ENCODE measurements at places on chromosomes 6 and 20. TPM values are rescaled to one million over a fixed set of nuclear protein-coding genes. Genes with fewer than 3 reads are reported as not detected.

- DNase-seq: no peak
These were observed 11.6 kb downstream of the MAP3K7 start for GRCh38 chr6:90575267-90575666.

GRCh38 chr6:99614430-99615186, 8.0 kb downstream of the PRDM13 start:
- DNase-seq: no peak

DNA sequence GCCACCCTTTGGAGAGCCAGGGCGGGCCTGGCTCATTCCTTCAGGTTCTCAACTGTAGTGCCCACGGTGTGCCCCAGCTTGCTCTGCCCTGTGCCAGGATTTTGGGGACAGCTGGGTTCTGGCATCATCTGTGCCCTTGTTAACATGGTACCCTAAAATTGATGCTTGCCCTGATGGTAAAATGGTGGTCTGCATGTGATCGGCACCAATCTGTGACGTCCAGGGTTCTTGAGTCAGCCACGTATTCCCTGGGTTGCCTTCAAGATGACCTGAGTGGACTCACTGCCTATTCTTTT, 31.2 kb upstream of the APCDD1L start:
- no peak for DNase-seq

DNA sequence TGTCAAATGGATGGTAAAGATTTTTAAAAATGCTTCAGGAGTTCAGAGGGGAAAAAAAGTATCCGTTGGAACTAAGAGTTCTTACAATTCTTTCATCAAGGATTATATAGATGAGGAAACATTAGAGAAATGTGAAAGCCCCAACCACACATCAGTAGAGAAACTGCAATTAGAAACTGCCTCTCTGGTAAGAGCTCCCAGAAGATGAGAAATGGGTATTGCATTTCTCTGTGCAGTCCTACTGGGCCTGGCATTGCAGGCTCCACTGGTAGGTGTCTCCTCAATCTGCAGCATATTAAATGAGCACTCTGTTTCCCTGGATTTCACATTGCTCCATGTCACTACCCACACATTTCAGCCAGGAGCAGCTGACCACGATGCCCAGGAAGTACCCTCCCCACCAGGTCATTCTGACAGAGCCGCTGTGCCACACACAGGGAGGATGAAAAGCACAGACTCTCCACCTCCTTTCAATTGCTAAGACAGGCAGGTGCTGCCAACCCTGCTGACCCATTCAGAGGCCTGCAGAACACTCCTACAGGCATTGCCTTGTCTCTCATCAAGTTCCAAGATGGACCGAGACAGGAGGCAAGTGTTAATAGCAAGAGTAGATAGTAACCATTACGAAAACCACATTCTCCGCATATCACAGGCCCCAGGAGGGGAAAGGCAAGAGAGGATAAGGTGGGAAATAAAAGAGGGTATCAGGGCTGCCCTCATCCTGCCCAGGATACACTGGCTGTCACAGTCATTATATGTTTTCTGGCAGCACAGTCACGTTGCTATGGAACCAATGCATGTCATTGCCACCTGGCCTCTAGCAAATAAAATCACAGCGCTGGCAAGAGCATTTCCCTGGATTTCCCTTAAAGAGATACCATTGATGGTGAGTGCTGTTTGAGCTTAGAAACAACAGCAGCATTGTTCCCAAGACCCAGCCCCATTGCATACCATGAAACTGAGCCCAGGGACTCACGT, 241.7 kb downstream of the ATXN1 start:
- DNase-seq: no peak

DNA sequence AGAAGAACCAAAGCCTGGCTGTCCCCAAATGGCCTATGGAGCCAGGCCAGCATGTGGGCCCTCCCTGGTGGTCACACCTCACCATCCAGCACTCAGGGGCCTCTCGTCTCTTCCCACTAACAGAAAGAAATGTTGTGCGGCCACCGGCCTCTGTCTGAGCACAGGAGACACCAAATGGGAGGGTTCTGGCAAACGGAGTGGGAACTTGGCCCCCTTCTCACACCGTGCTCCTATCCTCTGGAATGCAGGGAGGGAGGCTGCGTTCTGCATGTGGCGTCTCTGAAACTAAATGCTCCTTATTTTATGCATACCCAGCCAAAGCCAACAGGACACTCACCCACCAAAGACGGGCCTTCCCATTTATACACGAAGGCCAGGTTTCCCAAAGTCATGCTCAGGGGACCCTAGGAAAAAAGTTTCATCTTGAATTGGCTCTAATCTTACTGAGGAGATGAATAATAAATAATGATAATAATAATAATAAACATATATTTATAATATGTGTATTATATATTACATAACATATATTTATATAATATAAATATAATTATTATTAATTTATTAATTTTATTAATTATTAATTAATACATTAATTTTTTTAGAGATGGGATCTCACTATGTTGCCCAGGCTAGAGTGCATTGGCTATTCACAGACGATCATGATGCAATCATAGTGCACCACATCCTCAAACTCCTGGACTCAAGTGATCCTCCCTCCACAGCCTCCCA, 102.4 kb downstream of the FOXF2 start:
- DNase-seq: no peak

DNA sequence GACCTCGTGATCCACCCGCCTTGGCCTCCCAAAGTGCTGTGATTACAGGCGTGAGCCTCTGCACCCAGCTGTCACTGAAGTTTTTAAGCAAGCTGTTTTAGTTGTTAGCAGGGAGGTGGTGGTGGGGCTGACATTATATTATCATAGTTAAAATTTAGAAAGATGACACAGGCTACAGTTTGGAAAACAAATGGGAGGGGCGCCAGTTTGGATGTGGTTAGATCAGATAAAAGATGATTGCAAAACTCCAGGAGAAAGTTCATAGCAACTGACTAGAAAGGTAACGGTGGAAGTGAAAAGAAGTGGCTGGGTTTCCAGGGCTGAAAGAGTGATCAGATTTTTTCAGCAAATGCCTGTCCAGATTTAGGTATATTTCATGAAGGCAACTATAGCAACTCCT, 311.9 kb upstream of the CITED2 start:
- DNase-seq: no peak

DNA sequence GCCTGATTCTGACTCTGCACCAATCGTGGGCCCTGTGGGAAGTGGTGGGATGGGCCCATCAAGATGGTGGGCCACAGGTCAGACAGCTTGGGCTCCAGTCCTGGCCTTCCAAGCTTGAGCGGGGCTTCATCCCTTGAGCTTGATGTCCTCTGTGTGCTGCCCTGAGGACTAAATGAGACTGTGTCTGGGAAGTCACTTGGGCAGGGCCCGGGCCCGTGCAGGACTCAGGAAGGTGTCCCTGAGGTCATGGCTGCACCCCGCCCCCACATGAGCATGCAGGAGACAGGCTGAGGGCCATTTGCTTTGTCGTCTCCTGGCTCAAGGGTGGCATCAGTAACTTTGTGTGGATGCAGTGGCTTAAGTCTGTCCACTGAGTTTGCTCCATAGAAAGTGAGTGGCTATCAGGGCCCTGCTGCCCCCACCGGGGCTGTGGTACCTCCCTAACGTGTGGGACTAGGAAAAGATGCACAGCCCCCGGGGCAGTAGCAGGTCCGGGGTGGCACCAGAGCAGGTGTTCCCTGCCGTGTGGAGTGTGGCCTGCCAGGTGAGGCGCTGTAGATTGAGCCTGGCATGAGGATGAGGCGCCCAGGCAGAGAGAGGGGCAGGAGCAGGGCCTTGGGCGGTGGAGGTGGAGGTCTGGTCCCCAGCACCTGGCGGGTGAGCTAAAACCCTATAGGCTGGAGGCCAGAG, 298.6 kb downstream of the TAF4 start:
- peak; percentile 63 for DNase-seq

DNA sequence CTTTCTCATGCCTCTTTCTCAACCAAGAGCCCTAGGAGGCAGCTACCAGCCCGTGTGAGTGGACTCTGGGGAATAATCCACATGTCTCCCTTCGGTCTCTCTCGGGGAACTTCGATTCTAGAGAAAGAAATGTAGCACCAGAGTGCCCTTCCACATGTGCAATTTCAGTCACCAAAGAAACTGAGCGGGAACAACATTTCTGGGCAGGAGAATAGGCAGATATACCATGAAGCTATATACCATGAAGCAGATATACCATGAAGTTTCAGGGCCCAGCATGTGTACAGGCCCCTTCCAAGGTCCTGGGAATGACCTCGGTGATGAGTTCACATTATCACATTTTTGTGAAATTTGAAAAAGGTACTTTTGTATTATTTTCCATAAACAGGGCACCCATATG, 60.8 kb downstream of the PDE10A start:
- no peak for DNase-seq

GRCh38 chr6:31651602-31652191, 764 bp downstream of the BAG6 start:
- no peak for DNase-seq

DNA sequence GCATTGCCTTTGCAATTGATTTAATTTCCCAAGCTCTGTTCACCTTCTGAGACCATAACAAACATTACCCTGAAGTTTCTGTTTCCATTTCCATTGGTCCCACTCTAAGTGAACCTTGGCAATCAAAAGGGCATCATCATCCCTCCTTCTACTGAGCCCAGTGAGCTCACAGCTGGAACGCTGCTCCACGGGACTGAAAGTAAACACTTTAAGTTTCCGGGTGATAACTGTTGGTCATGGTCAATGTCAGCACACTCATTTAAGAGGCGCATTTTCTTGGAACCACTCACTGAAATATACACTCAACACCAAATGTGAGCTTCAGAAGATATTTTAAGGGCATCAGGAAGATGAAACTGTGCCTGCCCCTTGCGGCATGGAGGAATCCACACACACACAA, 37.1 kb upstream of the RPS6KA2 start:
- DNase-seq: no peak

GRCh38 chr6:110703010-110703905, 112.0 kb downstream of the CDK19 start:
- DNase-seq: no peak

DNA sequence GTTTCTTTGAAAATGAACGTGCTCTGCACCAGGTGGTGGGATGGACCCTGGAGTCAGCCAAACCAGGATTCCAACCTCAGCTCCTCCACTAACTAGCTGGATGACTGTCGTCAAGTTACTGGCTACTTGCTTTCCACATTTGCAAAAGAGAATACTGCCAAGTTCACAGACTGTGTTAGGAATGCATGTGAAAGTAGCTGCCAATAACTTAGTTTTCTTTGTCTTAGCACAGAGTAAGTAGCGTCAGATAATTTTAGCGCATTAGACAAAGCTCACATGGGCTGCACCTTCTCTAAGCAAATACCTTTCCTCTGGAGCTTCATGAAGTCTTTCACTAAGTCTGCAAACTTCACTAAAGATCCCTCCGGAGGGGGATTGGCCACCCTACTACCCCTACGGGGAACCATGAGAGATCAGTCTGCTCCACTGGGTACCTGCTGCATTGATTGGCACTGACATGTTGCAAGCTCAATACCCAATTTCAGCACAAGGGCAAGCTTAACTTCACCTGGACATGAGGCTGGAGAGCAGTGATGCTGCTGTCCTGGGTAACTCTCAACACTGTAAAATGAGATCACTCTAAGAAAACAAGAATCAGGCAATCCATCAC, 113.9 kb downstream of the MBOAT1 start:
- no peak for DNase-seq

DNA sequence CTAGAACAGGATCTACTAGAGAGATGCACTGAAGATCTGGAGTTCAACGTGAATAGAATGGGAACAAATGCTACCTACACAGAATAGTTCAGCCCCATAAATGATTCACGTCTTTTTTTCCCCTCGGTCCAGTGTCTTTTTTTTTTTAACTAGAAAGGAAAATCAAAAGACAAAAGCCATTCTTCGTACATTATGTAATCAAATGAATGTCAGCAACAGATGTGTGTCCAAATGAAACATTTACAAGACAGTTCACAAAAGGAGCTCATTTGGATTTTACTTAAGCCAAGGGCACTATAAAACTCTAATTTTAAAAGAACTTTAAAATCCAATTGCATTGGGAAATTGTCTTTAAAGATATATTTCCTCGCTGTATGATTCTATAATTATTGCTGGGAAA, 42.4 kb downstream of the FAM184A start:
- no peak for DNase-seq

DNA sequence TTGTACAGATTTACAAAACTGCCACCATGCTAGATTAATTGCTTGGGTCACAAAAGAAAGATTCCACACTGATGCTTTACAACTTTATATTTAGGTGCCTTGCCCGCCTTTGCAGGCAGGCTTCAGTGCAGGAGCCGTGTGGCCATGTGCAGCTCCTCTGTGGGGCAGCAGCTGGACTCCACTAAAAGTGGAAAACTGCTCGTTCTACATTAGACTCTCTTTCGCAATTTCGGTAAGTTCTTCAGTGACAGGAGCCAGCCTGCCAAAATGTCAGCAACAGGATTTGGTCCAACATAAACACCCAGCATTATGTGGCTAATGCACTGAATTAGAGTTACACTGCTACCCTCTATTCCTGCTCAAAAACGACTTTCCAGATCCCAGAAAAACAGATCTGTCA, 174.4 kb upstream of the KCNK16 start:
- DNase-seq: peak; percentile 74

Gene OPRL1
- 2.9 TPM for total RNA-seq

Gene MCCD1
- not detected for total RNA-seq

Gene BMP5
- 0.45 TPM for total RNA-seq

Gene SUMO4
- total RNA-seq: 6.9 TPM

Gene SIRPB2
- 27.3 TPM for total RNA-seq

Gene LAMP5
- 0.18 TPM for total RNA-seq
